Activated T-cell treated with anti-CD3 and anti-CD28 coated beads, Interleukin-2, amount 50 U/mL, for 4 hours (primary cell): ENCODE measurements at places on chromosomes 6 and 20. TPM values are rescaled to one million over a fixed set of nuclear protein-coding genes. Genes with fewer than 3 reads are reported as not detected.

Gene LTA
- total RNA-seq: 1,238 TPM

Gene CRIP3
- total RNA-seq: not detected

Gene AVP
- not detected for total RNA-seq

Gene LY6G6F
- total RNA-seq: not detected

Gene KCNB1
- total RNA-seq: 0.05 TPM

Gene WFDC8
- total RNA-seq: not detected

Gene PMEPA1
- total RNA-seq: 7.4 TPM

Gene ADGRF5
- 0.14 TPM for total RNA-seq

Gene HLA-DRB1
- total RNA-seq: 11.3 TPM

Gene MAPK13
- 33.8 TPM for total RNA-seq

Gene ETV7
- 1.7 TPM for total RNA-seq

Gene BHLHE23
- total RNA-seq: not detected

Gene SLC22A7
- total RNA-seq: not detected

Gene HRH3
- total RNA-seq: not detected
